CD4-positive, alpha-beta T cell treated with Interleukin-21 for 1 hour (primary cell): ENCODE measurements at places on chromosomes 7 and 10.

- DNase-seq: peak; percentile 8
Measured at GRCh38 chr7:17369691-17370426, 71.4 kb downstream of the AHR start.

- DNase-seq: no peak
Measured at GRCh38 chr7:1196950-1197349, 35.7 kb upstream of the UNCX start.

DNA sequence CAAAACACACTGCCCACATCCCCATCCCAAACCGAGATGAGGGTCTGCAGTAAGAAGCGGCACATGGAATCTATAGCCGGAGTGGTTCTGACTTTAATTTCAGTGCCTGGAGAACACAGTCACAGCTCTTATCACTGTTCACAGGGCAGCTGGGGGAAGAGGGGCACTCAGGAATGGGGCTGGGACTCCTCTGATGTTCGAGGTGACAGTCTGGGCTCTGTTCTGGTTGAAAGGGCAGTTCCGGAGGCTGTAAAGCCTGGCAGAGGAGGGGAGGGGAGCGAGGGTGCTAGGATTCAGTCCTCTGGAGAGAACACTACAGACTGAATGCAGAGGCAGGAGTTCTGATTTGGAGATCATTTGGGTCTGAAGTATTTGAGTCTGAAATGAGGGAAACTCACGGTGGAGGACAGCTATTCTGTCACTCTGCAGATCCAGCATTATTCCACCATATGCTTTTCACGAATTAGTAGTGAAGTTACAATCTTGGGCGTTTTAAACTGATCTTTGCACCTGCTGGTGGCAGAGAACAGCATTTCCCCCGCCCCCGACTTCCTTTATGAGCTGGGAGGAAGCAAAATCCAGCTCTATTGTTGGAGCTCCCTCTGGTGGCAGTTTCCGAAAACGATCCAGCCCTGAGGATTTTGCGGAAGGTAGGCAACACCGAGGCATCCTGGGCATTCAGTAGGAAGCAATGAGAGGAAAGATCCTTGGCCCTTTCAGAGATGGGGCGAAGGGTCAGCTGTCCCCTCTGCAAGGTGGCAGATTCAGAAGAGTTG lies 22.7 kb upstream of the KCNK18 start:
- DNase-seq: peak; percentile 82

DNA sequence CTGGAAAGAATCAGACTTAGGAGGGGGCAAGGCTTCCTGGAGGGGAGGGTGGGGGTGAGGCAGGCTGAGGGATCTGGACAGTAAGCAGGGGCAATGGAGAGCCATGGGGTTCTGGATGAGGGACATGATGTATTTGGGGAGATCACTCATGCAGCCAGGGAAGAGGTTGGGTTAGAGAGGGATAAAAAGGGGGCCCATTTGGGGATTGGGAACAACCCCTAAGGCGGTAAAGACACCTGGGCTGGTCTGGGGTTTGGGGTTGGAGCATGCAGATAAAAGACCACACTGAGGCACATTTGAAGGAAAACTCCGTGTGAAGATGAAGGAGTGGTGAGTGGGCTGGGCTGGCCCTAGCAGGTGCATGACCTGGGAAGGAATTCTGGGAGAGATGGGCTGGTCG lies 30.8 kb downstream of the HIF1AN start:
- DNase-seq: no peak

GRCh38 chr7:36690041-36690440 lies 34.3 kb downstream of the AOAH start:
- DNase-seq: no peak

DNA sequence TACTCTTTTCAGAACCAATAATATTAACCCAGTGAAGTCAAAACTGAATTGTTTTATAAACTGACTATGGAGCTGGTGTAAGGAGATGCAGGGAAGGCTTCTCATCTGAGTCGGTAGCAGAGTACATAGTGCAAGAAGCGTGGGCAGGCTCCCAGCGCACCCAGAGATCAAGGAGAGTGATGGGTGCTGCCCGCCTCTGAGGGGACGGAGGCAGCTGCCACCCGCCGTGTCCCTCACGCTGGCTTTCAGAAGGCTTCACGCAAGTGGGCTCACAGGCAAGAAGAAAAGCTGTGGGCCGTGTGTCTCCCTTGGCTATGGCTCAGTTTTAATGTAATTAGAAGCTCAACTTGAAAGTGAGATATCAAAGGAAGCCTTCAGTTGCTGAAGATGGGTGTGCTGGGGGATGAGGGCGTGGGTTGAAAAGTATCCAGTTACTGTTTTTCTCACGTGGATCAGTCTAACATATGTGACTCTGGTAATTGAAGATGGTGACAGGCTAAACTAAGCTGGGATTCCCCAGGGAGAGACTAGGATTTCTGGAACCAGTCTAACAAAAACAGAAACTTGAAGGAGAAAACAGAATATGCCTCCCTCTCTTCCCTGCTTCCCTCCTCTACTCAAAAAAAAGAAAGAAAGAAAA lies 159.9 kb downstream of the MGMT start:
- DNase-seq: no peak

DNA sequence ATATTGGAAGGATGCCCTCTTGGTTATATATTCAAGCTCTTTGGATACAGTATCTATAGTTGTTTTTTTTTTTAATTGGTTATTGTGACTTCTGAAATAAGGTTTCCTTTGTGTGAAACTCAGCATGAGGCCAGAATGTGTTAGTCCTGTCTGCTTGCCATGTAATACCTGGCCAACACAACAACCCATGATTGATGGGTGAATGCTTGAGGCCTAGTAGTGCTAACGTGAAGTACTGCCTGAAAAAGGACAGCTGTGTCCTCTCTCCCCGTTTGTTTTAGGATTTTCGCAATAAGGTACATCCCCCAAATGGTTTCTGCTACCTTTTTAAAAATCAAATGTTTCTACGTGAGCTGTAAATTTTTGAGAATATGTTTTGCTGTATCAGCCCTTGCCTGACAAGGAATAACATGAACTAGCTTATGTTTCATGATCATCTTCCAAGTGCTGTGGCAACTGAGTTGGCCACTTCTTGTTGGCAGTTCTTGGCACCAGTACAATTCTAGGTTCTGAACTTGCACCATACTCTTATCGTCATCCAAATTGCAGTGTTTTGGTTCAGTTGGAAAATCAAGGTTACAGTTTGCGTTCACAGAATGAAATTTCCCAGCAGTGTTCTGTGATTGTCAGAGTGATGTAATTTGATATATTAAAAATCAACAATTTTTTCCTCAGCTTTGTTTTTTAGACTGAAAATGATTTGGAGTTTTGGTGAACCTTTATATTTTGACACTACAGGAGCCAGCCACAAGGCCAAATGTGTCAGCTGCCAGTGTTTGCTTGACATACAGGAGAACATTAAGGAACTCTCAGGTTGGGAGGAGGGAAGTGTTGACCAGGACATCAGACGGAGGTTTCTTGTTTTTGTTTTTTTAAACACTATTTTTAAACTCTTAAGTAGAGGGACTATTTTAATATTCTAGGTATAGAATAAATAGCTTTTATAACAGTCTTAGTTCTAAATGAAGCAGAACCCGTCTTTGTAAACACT lies 13.5 kb upstream of the ASCC1 start:
- no peak for DNase-seq

DNA sequence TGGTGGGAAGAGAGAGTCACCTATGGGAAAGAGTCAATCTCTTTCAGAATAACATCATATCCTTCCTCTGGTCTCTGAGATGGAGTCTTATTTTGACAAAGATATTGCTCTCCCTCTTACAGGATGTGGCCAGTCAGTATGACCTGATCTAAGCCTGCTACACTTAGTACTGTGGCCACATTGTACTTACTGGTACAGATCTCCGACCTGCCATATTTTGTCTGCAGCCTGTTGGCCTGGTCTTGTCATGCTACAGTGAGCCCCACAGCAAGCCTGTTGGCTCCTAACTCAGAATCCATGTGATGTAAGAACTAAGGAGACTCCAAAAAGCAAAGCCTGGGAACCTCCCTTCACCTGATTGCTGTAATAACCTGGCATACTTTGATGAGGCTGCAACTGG lies 377.8 kb downstream of the SFMBT2 start:
- no peak for DNase-seq
